ENCODE measurements at places on chromosomes 6 and 20.
A peak's percentile ranks its signal among the peaks of the same experiment; 100 is the strongest.

- no peaks in the 10 kb centered on the region for H3K4me1 ChIP-seq
- H3K27me3 ChIP-seq, result no peaks in the 10 kb centered on the region
- no peak overlapping the region for H3K4me3 ChIP-seq
- H3K27ac ChIP-seq, result no peak overlapping the region
Observed at GRCh38 chr6:25590986-25591385, 61.0 kb upstream of the SCGN start.

DNA sequence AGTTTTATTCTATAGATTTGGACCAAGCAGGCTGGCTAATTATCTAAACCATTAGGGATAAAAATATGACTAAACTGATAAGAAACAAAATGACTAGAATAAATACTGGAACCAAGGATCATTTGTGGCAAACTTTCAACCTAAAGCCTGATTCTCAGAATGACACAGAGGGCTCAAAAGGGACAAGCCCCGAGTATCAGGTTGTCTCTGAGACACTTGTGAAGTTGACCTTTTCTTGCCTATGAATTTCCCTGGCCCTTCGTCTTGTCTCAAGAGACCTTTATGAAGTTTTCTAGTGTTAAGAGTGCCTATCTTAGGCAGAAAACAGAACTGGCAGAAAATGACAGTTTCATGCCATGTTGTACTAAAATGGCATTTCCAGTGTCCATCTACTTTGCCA, 68.3 kb downstream of the IMPG1 start:
- H3K4me1 ChIP-seq, result no peaks in the 10 kb centered on the region
- no peak overlapping the region for H3K27ac ChIP-seq
- DNase-seq, result no peak
- no peaks in the 10 kb centered on the region for H3K36me3 ChIP-seq
- no peak overlapping the region for H3K4me3 ChIP-seq

DNA sequence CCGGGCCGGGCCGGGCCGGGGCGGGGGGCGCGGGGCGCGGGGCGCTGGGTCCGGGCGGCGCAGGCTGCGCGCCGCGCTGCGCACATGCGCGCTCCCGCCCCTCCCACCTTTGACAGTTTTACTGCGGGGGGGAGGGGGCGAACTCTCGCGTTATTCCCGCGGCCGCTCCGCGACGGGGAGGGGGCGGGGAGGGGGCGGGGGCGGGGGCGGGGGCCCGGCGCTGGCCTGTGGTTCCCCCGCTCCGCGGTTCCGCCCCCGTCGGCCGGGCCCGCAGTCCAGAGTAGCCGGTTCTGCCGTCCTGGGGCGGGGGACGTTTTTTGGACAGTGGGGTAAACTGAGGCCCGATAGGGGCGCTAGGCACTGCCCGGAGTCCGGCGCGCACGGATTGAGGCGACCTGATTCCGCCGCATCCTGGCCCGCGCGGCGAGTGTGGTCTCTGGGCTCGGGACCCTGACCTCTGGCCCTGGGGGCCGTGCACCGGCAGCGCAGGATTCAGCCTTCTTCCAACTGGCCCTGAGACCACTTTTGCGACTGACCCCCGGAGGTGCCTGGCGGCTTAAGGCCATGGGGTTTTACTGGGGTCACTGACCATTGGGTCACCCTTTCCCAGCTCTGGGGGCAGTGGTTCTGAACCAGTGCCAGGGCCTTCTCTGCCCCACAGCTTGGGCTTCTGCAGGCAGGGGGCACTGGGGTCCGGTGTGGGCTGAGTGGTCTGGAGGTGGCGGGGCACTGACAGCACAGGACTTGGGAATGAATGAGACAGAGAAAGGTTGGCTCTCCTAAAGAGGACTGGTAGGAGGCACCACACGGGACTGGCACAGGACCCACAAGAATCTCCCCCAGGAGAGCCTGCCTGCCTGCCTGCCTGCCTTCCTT, at the start of gene ZNF512B:
TSS of gene ZNF512B (minus strand) at position 93 of the 876 bp plus-strand sequence. CDS start 1,980 bp downstream, outside the sequence.
- H3K36me3 ChIP-seq, result no peaks in the 10 kb centered on the region
- peak within 1 kb of the TSS; percentile 66 for H3K27ac ChIP-seq
- H3K4me1 ChIP-seq, result peaks cover 33% of the 10 kb centered on the region
- no peaks in the 10 kb centered on the region for H3K27me3 ChIP-seq

GRCh38 chr6:83978997-83979396, 54.6 kb upstream of the MRAP2 start:
- peak overlapping the region; percentile 42 for H3K27ac ChIP-seq
- DNase-seq, result no peak
- H3K4me3 ChIP-seq, result no peak overlapping the region
- H3K4me1 ChIP-seq, result peaks cover 8% of the 10 kb centered on the region
- H3K27me3 ChIP-seq, result no peaks in the 10 kb centered on the region
- no peaks in the 10 kb centered on the region for H3K36me3 ChIP-seq

DNA sequence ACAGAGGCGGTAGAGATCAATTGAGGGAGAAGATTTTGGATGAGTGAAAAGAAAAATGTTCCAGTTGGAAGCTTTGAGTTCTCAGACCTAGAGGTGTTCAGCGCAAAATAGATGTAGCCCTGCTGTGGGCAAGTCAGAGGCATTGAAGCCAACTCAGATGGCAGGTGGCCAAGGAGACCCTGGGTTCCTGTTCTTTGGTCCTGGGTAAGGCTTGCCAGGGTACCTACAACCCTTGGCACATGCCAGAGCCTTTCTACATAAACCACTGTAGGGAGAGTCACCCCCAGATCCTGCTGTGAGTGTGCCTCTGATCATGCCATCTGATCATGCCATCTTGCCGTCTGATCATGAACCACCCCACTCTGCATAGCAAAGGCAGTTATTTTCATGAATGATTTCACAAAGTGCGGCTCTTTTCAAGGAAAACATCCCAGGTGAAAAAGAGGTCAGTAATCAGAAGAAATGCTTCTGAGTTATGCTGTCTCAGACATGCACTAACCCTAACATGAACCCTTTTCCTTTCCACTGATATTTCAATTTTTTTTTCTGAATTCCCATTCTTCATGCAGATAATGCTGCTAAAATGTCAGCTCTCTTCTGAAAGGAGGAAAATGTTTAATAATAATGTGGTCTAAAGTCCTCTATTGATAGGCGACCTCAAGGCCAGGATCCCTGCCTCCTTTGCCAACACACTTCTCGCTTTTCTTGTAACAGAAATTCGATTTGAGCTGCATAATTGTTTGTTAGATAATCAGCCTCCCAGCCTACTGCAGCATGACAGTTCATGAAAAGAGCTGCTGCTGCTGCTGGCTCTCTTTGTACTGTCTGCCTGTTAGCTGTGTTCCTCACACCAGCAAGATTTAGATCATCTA, 153.6 kb downstream of the MTHFD1L start:
- peaks cover 18% of the 10 kb centered on the region for H3K36me3 ChIP-seq
- DNase-seq, result no peak
- no peak overlapping the region for H3K27ac ChIP-seq
- H3K27me3 ChIP-seq, result no peaks in the 10 kb centered on the region
- no peak overlapping the region for H3K4me3 ChIP-seq

- H3K27ac ChIP-seq, result peak overlapping the region; percentile 75
- peak; percentile 44 for DNase-seq
- no peak overlapping the region for H3K4me3 ChIP-seq
Observed at GRCh38 chr6:3721810-3722621, 29.5 kb downstream of the PXDC1 start.

DNA sequence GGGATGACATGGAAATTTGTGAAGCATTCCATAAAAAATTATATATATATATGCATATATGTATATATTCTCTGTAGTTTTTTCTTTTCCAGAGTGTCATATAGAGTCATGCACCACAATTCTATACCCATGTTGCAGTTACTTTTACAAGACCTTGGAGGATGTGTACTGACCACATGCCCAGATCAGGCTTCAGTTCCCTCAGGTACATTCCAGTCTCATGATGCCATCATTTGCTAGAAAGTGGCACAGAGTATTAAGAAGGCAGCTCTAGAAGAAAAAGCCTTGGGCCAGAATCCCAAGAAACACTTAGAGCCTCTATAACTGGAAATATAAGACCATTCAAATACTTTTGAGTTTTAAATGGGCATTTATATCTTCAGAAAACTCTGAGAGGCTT, 685.5 kb upstream of the FLRT3 start:
- no peaks in the 10 kb centered on the region for H3K4me1 ChIP-seq
- H3K36me3 ChIP-seq, result no peaks in the 10 kb centered on the region
- H3K27ac ChIP-seq, result no peak overlapping the region
- H3K4me3 ChIP-seq, result no peak overlapping the region
- H3K27me3 ChIP-seq, result no peaks in the 10 kb centered on the region

Measured in tibial artery (tissue), 4 donors.